ENCODE measurements at places on chromosomes 3 and 15. TPM values are rescaled to one million over a fixed set of nuclear protein-coding genes. Genes with fewer than 3 reads are reported as not detected.

Gene MB21D2
- total RNA-seq: 7.8 TPM

Gene HDC
- total RNA-seq: not detected

Gene NANOGP8
- total RNA-seq: not detected

Gene SLC6A11
- not detected for total RNA-seq

Gene DUT
- total RNA-seq: 220 TPM

Gene TMEM39A
- total RNA-seq: 47.8 TPM

Gene GPR27
- total RNA-seq: 0.15 TPM

Gene CCR2
- not detected for total RNA-seq

Gene DLEC1
- total RNA-seq: not detected

Gene GUCA1C
- not detected for total RNA-seq

Gene KBTBD13
- not detected for total RNA-seq

Gene FSIP1
- total RNA-seq: 1.4 TPM

Gene GOLGA6A
- 0.05 TPM for total RNA-seq

Gene PLIN1
- 0.44 TPM for total RNA-seq
